ENCODE measurements at places on chromosomes 5 and 9.

- DNase-seq: no peak
Observed at GRCh38 chr5:143533978-143534760, 130.7 kb upstream of the NR3C1 start.

GRCh38 chr9:27537756-27538155 is 8.1 kb upstream of the MOB3B start:
- no peak for DNase-seq

- no peak for DNase-seq
Observed at GRCh38 chr5:181024245-181025064, 15.6 kb upstream of the BTNL9 start.

- no peak for DNase-seq
Observed at GRCh38 chr5:9468060-9468388, 77.9 kb downstream of the SEMA5A start.

DNA sequence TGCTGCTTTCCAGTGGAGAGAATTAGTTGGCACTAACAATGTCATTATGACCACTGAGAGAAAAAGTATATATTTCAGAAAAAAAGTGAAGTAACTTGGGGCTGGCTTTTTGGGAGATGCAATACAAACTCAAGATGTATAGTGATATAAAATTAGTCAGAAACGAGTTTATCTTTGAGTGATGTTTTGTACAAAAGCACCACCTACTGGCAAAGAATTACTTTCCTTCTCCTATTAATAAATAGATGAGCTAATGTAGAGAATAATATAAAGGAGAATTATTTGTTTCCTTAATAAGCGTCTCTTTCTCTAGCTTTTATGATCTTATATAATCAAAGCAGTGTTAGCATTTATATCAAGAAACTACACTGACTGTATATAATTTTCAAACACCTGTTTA is 158.8 kb downstream of the MEF2C start:
- no peak for DNase-seq

- DNase-seq: no peak
Observed at GRCh38 chr5:131488463-131488862, 146.6 kb downstream of the RAPGEF6 start.

GRCh38 chr5:176844706-176845391 is 34.5 kb downstream of the UNC5A start:
- DNase-seq: no peak

GRCh38 chr9:16131264-16131663 is 578.4 kb downstream of the CCDC171 start:
- no peak for DNase-seq

GRCh38 chr9:121071756-121072421 is 2.9 kb upstream of the CNTRL start:
- no peak for DNase-seq

DNA sequence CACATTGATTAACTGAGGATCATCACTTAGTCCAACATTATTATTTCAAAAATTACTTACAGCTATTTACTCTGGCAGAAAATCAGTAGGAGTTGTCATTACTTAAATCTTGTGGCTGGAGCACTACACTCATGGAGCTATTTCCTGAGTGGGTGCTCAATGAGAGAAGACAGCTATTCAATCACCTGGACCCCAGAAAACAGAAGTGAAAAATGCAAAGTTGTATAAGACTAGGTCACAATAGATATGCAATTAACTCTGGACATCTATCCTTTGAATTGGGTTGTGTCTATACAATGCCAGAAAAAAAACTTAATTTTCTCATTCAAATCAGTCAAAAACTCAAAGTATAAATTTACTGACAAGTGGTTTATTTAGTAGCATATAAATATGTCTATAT is 340.9 kb downstream of the EFNA5 start:
- no peak for DNase-seq

DNA sequence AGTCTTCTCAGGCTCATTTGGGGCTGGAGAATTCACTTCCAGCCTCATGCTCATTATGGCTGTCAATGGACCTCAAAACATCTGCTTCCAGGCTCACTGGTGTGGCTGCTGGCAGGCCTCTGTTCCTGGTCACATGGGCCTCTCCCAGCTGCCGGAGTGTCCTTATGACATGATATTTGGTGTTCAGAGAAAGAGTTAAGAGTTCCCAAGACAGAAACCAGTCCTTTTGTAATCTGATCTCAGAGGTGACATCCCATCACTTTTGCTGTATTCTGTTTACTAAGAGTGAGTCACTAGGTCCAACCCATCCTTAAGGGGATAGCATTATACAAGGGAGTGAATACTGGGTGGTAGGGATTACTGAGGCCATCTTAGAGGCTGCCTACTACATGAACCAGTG is 104.6 kb downstream of the CACNA1B start:
- DNase-seq: no peak

DNA sequence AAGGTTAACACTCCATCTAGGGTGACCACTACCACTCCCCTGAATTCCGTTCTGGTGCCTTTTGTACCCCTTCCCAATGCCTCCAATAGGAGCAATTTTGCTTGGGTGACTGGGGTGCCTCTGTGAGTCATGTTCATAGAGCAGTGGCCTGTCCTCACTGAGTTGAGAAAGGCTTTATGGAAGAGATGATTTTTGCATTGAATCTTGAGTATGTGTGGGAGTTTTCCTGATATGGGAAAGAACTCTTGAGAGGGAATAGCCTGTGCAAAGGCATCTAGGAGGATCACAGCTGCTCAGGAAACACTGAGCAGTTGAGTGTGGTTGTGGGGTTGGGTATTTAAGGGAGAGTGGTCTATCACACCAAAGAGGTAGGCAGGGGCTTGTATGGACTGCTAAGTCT is 16.2 kb downstream of the C9orf43 start:
- no peak for DNase-seq

DNA sequence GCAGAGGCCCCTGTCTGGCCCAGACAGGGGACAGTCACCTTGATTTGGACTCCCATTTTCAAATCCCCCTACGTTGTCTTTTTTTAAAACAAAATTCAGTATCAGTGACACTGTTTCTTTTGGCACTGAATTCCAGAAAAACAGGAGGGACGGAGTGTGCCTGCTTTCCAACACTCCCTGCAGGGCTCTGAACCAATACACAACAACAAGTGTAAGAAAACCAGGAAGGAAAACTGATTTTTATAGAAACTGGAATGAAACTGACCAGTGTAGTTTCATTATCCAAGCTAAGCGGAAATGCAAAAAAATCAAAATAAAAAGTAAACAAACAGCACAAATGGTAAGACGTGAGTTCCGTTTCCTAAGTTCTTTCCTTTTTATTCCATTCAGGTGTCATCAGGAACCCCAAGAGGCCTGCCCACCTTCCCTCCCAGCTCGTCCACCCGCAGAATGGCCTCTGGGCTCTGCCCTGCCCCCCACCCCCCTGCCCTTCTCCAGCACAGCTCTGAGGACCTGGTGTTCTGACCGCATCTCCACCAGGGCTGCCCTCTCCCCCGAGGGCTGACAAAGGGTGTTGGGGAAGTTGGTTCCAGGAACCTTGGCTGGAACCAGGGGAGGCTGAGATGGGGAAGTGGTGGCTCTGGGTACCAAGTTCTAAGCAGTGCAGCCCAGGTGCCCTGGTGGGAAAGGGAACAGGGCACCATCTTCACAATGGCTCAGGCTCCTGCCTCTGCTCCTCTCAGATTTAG is 73.6 kb downstream of the PSD2 start:
- no peak for DNase-seq

DNA sequence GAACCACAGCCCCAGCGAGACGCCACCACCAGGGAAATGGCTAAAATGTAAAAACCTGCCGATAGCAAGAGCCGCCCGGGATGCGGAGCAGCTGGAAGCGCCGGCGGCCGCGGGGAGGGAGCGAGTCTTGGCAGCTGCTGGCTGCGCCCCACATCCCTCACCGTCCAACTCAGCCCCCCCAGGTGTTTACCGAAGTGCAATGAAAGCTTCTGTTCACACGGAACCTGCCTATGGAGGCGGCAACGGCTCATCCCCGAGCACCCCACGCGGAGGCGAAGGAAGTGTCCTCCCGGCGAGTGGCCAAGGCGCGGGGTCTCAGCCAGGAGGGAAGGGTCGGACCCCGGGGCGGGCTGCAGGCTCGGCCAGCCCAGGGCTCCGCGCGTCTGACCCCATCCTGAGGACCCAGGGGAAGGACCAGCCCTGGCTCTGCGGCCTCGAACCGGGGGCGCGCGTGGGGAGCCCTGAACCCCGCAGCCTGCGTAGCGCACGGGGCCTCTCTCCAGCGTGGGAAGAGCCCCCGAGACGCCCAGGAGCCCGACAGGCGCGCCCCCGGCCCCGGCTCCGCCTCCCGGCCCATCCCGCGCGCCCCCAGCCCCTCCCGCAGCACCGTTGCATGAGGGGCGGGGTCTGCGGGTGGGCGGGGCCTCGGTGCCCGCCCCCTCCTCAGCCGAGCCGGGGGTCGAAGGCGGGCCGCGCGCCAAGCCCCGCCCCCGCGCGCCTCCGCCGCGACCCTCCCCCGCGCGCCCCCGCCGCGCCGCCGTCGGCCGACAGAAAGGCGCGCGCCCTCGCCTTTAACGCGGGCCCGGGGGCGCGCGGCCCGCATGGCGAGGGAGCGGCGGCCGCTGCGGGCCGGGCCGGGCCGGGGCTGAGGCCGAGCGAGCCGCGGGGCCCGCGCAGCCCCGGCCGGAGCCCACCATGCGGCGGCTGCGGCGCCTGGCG is at the start of gene DIPK1B:
DIPK1B (plus strand) TSS at position 822 of the 939 bp plus-strand sequence; CDS start at position 916, 94 bp downstream.
- no peak for DNase-seq

DNA sequence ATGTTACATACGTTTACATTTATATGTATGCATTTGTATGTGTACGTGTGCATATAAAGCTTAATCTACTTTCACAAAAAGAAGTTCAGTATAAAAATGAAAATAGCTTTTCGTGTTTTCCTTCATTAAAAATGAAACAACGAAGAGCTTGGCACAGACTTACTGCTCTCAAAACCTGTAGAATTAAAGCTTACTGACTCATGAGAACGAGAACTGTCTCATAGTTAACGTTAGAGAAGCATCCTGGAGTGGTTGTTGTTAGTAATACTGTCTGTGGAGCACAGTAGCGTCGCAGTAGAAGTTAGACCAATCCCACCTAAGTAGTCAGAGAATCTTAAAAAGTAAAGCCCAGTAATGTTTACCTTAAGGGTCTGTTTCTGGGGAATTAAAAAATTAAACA is 1.3 kb downstream of the MAT2B start:
- DNase-seq: no peak

DNA sequence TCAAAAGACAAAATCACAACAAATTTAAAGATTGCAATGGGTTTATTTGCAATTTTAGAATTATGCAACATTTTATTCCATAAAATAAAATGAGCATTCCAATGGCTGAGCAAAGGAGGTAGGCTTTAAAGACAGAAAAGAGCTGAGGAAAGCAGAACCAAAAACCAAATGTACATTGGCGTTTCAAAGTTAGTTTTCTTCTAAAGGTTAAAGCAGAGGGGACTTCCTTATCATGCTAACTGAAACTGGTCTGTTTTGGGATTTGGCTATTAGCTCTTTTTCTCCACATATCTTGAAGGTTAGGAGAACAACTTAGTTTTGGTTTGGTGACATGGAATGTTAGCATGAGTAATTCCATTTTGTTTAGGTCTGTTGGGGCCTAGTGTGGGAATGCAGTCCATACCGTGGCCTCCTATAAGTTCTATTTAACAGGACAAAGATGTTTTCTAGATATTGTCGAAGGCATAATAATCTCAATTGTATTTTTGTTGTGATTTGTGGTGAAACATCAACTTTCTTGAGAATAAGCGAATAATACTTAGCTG is 20.3 kb downstream of the DCP2 start:
- DNase-seq: no peak

GRCh38 chr9:105339849-105340248 is 95.4 kb downstream of the SLC44A1 start:
- no peak for DNase-seq

- DNase-seq: no peak
Observed at GRCh38 chr9:130295431-130295830, 29.9 kb downstream of the HMCN2 start.

- no peak for DNase-seq
Observed at GRCh38 chr5:121121786-121122185, 657.7 kb downstream of the PRR16 start.

DNA sequence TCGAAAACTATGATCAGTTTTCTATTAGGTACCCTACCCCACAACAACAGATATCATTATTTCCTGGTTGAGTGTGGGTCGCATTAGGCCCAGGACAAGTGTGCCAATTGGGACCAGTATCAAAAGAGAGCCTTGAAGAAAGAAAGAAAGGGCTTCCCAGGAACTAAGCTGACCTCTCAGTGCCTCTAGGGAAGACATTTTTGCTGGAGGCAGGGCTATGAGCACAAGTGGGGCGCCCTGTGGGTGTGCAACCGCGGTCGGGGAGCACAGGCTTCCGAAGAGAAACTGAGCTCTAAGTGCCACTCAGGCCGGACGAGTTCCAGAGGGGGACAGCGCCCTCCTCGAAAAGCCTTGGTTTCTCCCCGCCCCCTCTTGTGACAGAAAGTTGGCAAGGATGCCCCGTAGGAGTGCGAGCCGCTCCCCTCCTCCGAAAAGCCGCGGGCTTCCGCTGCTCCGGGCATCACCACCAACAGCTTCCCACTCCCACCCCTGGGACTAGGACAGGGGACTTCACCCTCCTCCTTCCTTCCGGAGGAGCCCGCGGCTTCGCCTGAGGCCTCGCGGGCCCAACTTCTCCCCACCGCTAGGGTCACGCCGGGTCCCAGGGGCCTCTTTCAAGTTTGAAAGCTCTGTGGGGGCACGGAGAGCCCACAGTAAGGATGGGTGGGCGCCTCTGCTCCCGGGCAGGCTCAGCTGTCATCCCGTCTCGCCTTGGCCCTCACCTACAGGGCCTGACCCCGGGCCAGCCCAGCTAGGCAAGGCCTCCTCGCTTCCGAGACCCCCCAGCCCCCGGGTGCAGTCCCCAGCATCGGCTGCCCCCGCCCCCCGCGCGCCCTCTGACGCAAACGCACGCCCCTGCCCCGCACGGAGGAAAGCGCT is 2.0 kb downstream of the NR2F1-AS1 start:
- no peak for DNase-seq

DNA sequence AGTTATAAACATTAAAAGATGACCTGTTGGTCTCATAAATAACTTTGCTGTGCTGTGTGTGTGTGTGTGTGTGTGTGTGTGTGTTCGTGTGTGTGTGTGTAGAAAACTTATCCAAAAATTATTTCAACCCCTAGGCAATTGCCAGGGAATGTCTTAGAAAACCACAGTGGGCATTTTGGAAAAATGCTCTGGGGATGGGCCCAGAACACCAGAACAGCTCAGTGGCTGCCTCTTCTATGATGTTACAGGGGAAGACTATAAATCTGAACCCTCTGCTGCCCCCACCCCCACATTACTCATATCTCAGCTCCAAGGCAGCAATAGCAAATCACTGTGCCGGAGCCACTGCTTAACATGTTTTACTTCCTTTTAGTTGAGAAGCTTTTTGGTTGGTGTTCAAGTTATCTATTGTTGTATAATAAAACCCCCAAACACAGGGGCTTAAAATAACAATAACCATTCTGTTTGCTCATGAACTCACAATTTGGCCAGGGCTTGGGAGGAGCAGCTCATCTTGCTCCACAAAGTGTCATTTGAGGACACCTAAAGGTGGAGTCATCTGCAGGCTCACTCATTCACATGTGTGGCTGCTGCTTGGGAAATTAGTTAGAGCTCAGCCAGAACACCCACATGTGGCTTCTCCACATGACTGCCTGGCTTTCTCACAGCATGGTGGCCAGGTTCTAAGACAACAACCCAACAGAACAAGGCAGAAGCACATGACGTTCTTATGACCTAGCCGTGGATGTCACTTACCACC is 40.4 kb downstream of the ACTBL2 start:
- no peak for DNase-seq

GRCh38 chr9:128149951-128150593 is 819 bp downstream of the LCN2 start:
- DNase-seq: no peak

Data from stimulated activated CD4-positive, alpha-beta T cell treated with anti-CD3 and anti-CD28 coated beads, TNF-alpha, amount 100 ng/mL, for 24 hours (primary cell).